ENCODE measurements at places on chromosomes 12 and 14.

GRCh38 chr12:40248585-40249297, 23.9 kb downstream of the LRRK2 start:
- no peak for DNase-seq

GRCh38 chr14:24911324-24912109, 138.4 kb downstream of the STXBP6 start:
- no peak for DNase-seq

DNA sequence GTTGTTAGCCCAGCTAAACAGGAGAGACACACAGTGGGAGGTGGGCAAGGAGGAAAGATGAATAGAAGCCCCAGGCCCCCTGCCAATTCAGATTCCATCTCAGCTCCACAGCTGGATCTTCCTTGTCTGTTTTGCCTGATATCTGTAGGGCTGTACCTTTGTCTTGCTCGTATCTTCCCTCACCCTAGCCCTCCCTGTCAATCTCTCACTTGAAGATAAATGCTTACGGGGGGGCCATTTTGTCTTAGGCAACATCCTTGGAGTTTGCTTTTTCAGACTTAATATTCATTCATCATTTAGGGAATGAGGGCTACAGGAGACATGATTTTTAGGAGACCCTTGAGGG, 2.4 kb downstream of the KIF5A start:
- DNase-seq, result no peak

DNA sequence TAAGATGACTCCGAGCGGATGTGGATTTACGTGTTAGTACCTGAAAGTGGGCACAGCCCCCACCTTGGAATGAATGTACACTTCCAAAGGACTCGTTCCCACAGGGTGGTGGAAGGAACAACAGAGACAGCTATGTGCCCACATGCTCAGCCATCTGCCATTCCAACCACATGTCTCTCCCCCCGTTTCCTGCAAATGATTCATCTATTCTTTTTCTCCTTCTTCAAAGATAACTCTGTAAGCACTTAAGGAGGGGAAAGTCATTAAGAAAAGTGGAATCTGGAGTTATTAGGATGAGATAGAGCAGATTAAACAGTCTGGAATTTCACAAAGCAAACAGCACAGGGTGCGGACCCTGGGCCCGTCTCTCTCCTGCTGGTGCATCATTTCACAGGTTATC, 18.5 kb upstream of the DUSP6 start:
- DNase-seq, result no peak

GRCh38 chr12:6724409-6724797, 557 bp downstream of the COPS7A start:
- peak; percentile 26 for DNase-seq

DNA sequence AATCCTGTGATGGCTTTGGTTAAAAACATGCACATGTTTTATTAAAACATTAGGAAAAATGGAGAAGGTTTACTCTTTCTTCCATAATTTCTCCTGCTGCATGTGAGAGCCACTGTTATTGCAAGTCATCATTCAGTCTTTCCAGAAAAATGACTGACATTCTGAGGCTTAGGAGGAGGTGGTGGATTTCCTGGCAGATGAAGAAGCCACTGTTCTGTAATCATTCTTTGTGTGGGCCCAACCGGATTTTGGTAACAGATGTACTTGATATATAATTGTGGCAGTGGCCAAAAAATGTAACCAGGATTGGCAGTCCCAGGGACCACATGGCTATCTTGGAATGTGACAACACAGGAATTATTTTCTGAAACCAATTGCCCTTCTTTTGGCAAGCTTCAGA, 120.2 kb downstream of the DAAM1 start:
- no peak for DNase-seq

DNA sequence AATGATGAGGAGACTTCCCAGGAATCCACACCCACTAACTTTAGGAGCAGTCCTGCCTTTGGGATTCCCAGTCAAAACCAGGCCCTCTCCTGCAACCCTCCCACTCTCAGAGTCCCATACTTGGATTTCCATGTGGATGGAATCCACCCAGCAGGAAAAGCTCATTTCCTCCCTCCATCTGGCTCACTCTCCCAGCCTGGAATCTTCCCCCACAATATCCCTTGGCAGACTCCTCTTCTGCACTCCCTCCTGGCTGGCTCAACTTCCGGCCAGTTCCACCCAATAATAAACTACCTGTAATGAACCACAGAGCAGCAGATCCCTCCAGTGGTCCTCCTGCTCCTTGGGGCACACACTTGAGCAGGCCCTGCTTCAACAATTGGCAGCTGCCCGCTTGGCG, 102.8 kb upstream of the EGLN3 start:
- DNase-seq, result no peak

- DNase-seq, result no peak
Observed at GRCh38 chr14:95533822-95534221, 1.0 kb upstream of the GLRX5 start.

DNA sequence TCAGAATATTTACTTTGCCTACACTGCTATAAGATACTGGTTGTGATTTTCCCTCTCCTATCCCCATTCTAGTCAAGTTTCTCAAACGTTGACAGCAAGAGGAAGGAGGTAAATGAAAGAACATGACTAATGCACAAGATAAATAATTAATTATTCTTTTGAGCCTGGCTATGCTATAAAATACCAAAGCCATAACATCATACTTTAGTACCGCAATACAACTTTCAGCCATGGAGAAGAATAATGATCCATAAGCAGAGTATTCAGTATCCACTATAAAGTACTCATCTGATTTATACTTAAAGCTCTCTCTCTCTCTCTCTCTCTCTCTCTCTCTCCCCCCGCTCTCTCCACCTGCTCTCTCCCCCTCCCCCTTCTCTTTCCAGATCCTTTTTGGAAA, 41.3 kb downstream of the TDG start:
- no peak for DNase-seq
